Anterior cingulate cortex (tissue), 58 donors: ENCODE measurements at places on chromosomes 12 and 14.

- peak; percentile 68 for DNase-seq
Measured at GRCh38 chr12:57888409-57889157, 42.1 kb upstream of the CTDSP2 start.

GRCh38 chr14:22854963-22855724 lies 16.4 kb upstream of the LRP10 start:
- DNase-seq: no peak

DNA sequence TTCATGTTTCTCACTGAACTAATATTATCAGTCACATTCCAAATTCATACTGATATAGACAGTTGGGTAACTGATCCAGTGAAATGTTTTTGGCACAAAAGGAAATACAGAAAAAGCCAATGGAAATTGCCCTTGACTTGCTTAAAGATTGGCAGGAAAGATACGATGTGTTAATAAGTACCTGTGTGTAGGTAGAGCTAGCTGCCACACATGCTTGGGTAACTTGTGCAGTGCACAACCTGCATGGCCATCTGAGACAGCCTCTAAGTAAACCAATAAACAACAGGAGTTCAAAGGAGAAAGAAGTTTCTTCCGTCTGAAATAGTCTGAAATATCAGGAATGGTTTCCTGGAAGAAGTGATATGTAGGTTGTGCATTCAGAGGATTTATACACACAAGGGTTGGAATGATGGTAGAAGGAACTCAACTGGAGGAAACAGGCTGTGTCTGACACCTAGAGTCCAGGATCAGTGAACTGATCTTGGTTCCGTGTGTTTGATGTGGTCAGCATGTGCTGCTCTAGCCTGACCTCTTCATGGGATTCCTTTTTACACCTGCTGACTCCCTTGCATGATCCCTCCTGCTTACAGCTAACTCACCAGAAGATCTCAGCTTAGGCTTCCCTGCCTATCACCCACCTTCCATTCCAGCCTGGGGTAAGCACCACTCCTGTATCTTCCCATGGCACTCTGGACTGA lies 81.4 kb upstream of the KRR1 start:
- DNase-seq: no peak

- no peak for DNase-seq
Measured at GRCh38 chr12:87704374-87704773, 324.8 kb downstream of the C12orf50 start.

GRCh38 chr12:105033851-105034250 lies 47.7 kb downstream of the NOPCHAP1 start:
- DNase-seq: no peak

DNA sequence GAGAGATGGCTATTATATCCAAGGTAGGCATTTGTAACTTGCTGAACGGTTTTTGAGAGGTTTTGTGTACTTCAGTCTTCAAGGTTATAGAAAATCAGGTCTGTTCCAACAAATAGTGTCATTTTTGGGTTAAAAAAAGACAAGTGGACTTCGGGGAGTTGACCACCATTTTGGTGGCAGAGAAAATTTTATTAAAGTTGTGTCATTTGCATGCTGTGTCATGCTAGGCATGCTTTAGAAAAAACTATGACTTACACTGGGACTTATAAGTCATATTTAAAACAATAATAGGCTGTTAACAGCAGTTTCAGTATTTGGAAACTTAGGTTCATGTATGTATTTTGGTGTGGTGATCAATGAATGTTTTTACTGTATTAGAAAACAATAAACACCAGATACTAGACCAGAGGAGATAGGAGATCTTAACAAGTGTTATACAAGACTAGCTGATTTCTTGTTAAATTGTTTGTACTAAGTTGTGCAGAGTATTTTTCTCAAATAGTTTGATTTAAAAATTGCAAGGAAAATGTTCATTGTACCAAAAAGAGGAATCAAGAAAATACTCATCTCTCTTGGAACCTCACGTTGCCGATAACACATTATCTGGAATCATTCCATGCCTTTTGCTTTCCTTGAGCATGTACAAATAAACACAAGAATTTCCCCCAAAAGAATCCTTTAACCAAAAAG lies 1.4 kb downstream of the RAN start:
- DNase-seq: no peak

DNA sequence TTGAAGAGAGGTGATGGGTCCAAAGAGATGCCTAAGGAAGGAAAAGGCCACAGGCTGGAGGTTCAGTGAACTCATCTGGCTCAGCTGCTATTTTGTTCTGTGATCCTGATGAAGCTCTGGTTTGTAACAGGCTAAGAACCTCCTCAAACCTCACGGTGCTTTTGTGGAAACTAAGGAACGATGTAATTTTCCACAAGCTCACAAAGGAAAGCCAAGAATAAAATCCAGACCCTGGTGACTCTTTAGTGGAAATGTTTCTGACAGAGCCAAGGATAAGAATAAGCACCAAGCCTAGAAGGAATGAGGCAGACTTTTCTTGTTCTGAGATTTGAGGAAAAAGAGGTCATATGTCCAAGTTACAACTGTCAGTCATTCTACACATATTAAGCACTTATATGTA lies 93.6 kb downstream of the SLC24A4 start:
- DNase-seq: no peak

DNA sequence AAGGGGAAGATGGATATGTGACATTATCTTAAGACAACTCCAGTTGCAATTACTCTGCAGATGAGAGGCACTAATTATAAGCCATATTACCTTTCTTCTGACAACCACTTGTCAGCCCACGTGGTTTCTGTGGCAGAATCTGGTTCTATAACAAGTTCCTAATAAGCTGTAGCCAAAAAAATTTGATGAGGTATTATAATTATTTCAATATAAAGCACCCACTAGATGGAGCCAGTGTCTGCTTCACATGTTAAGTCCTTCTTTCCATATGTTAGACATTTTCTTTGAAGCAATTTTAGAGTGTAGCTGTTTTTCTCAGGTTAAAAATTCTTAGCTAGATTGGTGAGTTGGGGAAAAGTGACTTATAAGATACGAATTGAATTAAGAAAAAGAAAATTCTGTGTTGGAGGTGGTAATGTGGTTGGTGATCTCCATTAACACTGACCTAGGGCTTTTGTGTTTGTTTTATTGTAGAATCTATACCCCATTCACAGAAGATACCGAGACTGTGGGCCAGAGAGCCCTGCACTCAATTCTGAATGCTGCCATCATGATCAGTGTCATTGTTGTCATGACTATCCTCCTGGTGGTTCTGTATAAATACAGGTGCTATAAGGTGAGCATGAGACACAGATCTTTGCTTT lies 36.9 kb downstream of the PSEN1 start:
- no peak for DNase-seq

GRCh38 chr14:105165134-105165704 lies 3.4 kb downstream of the JAG2 start:
- DNase-seq: no peak

DNA sequence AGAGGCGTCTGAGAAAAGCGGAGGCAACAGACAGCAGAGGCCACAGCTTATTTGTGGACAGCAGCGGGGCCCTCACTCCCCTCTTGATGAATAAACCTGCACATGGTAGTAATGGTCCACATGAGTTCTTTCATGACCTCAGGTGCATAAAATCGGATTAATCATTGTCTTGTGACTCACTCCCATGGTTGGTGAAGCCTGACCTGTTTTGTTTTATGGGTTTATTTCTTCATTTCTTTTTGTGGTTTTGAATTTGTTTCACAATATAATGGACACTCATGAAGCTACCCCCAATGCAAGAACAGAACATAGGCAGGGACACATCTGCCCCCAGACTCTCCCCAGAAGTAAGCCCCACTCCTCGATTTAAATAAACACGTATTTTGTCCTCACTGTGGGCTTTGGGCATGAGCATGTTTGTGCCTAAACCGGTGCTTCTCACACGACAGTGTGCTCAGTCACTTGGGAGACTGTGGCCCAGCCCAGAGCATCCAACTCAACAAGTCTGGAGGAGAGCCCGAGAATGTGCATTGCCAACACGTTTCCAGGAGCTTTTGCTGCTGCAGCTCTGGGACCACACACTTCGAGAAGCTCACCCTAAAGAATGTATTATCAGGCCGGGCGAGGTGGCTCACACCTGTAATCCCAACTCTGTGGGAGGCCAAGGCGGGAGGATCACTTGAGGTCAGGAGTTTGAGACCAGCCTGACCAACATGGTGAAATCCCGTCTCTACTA lies 116.1 kb downstream of the SCARB1 start:
- no peak for DNase-seq

DNA sequence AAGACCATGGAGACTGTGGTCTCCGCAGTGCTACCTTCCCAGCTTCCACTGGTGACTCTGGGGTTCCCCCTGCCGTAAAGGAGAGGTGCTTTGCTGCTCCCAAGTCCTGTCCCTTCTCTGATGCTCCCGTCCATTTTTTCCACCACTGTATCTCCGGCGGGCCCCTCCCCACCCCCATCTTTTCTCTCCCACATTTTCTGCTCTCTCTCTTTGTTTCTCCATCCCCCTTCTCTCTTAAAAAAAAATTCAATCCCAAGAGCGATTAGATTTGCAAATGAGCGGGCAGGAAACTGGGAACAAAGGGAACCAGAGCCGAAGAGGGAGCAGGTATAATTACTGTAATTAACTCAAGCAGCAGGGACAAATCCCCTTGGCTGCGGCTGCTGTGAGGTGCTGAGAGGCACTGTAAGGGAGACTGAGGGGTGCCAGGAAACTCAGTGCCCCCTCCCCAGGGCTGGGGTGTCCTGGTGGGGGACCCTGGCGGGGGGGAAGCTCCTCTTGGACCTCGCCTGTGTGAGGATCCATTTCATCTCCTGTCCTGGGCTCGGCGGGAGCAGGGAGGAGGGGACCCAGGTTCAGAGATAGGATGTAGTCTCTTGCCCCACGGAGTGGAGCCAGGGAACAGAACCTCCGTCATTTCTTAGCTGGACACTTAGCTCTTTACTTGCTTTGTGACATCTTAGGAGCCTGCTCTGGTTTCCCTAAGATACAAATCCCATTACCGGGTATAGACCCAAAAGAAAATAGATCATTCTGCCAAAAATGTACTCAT lies 140.4 kb upstream of the NRXN3 start:
- DNase-seq: no peak

DNA sequence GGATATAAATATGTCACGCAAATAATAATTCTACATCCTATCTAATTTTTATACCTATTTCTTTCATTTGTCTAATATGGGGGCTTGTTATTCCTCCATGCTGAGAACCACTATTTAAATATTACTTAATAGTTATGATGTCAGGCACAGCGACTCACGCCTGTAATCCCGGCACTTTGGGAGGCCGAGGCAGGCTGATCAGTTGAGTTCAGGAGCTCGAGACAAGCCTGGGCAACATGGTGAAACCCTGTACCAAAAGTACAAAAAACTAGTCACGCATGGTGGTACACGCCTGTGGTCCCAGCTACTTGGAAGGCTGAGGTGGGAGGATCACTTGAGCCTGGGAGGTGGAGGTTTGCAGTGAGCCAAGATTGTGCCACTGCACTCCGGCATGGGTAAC lies 45.2 kb downstream of the GXYLT1 start:
- no peak for DNase-seq

- DNase-seq: no peak
Measured at GRCh38 chr14:85052646-85053045, 477.3 kb upstream of the FLRT2 start.

- no peak for DNase-seq
Measured at GRCh38 chr12:85283560-85283959, 3.5 kb downstream of the ALX1 start.

DNA sequence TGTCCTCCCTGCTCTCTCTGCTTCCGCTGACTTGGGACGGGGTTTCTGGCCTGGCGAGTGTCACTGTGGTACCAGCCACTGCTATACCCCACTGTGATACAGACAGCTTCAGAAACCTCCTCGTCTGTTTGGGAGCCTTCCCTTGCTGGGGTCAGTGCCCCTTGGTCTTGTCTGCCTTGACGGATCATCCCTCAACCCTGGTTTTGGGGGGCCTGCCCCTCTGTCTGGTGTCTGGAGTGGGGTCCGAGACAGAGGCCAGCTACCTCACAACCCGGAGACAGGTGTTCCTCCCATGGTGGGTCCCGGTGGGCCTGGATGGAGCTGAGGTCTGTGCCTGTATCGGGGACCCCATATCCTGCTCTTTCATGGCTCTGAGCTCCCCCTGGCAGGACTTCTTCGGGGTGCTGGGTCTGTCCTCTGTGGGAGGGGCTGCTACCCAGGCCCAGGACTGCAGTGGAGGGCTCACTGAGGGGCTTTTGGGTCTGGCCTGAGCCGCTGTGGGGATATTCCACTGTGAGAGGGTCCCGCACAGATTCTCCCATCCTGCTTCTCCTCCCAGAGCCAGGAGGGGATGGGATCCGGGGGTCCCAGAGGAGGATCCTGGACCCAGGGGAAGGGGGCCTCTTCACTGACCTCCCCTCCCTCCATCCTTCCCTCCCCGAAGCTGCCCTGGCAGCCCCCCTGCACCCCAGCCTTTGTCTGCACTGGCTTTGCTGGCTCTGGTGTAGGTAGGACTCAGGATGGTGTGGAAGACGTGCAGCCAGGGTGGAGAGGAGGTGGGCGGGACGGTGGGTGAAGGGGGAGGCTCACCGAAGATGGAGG lies 365.5 kb downstream of the TMEM121 start:
- DNase-seq: no peak

- no peak for DNase-seq
Measured at GRCh38 chr14:74239848-74240793, 872 bp downstream of the VSX2 start.

- DNase-seq: no peak
Measured at GRCh38 chr12:7303230-7303629, 642 bp upstream of the ACSM4 start.

GRCh38 chr14:65310568-65310967 lies 102.0 kb upstream of the FUT8 start:
- DNase-seq: no peak

DNA sequence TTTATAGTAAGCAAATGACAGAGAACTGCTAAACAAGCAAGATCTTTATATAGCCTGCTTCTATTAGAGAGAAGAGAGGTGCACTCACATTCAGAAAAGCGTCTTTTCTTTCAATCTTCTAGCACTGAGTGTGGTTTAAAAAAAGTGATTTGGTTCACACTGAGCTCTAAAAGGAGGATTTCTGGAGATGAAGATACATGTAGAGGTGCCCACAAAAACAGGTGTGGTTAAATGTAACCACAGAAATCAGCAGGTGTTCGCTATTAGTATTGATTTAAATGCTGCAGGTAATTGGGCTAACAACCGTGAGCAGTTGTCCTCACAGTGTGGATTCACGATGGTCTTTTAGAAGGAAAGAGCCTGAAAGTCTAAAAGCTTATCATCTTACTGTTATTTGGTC lies 10.7 kb downstream of the PKP2 start:
- DNase-seq: no peak

GRCh38 chr12:6759741-6760140 lies 6.4 kb upstream of the PTMS start:
- DNase-seq: no peak
